ENCODE measurements at places on chromosomes 5 and 9.

DNA sequence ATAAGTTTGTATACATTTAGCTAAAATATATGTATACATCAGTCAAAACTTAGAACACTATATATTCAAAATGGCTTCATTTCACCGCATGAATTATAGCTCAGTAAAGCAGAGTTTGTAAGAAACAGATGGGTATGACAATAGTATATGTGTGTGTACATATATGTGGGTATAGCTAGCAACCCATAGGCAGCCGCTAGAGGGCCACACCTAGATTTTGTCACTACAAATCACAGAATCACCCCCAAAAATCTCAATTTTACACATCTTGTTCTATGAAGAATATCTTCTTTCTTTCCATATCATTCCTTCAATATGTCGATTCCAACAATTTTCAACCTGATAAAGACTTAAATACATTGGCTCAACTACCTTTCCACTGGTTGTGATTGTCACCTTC, 357.8 kb upstream of the CCNG1 start:
- no peak for DNase-seq

DNA sequence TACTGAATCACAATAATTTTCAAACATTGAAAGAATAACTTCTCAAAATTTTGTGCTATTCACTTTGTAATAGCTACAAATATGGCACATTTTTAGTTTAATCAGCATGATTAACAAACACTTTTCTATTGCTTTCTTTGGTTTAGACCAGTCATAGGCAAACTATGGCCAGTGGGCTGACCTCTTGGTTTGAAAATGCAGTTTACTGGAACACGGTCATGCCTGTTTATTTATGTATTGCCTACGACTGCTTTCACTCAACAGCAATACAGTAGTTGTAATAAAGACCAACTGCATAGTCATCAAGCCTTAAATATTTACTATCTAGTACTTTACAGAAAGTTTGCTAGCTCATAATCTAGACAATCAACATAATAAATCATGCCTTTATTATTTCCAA, 810.8 kb downstream of the TLE1 start:
- DNase-seq, result no peak

DNA sequence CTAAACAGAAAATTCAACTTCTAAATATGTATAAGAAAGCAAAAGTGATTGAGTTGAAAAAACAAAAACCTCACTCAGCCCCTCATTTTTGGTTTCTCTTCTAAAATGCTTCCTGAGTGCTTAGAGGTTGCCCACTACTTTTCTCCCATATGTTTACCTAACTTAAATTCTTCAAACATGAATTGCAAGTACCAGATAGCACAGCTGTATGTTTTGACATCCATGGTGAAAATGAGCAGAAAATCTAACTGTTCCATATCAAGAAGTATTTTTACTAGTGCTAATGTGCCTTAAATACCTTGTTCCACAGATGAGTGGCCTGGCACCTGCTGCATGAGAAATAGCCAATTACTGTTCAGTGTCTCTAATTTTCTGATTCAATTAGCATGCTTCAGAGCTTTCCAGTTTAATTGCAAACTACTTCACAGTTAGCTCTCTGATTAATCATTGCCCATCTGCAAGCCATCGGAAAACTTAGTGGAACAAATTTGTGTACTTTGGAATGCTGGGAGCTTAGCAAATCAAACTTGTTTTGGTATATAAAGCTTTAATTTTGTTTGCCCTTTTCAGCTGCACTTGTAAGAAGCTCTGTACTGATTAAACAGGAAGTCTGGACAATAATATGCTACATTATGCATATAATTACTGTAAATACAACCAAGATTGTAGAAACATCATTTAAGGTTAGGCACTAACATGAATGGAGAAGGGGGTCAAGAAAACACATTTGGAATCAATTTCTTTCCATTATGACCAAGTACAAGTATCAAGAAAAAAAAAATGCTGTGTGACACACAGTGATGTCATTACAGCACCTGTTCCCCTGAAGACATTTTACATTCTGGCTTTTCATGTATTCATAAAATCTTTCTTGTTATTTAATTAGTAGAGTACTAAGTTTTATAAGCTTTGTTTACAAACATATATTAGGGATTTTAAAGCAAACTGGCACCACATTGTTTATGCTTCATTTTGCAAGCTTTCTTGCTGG, 65.6 kb downstream of the POU5F2 start:
- peak; percentile 27 for DNase-seq

DNA sequence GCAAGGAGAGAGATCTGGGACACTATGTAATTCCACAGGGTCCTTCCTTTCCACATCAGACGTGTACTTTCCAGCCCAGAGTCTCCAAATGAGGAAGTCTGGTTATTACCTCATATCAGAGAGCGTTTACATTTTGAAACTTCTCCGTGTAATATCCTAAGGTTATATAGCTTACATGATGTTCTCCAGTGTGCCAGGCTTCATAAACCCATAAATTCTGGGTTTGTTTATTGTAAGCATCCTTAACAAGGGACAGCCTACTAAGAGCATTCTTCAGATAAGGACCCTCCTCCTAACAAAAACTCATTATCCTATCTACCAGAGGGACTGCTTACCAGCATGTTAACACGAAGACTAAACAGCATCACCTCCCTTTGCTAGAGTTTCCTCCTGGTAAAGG, 17.9 kb downstream of the SRFBP1 start:
- no peak for DNase-seq

GRCh38 chr5:31577438-31577837, 45.3 kb downstream of the C5orf22 start:
- no peak for DNase-seq

DNA sequence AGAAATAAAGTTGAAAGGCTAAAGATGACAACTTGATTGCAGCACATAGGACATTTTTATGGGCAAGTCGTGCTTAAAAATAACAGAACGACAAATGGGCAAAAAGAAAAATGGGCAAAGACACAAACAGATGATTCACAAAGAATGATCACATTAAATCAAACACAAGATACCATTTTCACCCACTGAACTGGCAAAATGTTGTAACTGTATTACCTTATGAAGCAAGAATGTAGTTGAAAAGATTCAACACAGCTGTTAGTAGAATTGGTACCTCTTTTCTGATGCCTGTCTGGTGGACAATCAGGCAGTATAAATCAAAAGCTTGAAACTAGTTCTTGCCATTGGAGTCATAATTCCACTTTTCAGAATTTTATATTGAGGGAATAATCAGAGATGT, 81.0 kb upstream of the PALM2AKAP2 start:
- DNase-seq, result no peak

GRCh38 chr9:4755026-4755609, 14.1 kb upstream of the AK3 start:
- DNase-seq, result no peak

DNA sequence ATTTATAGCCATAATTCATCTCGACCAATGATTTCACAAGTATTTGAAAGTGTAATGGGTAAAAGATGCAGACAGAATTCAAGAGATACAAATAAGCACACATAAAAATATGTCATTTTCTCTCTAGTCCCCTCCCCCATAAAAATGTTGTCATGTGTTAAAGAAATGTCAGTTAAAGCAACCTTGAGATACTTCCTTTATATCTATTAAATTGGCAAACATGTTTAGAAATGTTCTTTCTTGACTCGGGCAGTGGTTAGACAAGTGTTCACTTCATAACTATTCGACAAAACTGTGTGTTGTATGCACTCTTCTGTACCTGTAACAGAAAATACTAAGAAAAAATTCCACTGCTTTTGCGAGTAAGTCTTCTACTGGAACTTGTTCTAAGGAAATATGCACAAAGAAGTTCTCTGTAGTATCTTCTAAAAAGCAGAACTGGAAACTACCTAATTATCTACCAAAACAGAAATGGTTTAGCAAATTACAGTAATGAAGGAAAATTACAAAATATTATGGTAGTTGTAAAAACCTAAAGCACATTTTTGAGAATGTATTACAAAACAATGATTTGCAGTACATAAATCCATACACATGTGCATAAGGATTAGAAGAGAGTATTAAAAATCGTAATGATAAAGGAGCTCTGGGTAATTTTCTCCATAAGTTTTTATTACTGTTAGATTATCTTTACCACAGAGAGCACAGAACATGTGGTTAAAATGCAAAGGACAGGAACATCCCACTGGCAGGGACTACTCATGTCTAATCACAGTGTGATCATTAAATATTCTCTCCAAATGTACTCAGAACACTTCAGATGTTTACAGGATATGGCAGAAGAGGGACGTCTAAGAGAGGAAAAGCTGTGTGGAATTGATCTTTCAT, 35.9 kb downstream of the FBXW2 start:
- DNase-seq, result no peak

DNA sequence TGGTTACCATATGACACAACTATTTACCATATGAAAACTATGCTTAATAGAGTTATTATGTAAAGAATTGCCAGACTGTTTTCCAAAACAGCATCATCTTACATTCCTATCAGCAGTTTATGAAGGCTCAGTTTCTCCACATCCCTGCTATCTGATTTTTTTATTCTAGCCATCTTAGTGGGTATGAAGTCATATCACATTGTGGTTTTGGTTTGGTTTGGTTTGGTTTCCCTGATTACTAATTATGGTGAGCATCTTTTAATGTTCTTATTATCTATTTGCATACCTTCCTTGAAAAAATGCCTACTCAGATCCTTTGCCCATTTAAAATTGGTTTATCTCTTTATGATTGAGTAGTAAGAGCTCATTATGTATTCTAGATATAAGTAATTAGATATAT, 199.4 kb upstream of the NFIL3 start:
- DNase-seq, result no peak

DNA sequence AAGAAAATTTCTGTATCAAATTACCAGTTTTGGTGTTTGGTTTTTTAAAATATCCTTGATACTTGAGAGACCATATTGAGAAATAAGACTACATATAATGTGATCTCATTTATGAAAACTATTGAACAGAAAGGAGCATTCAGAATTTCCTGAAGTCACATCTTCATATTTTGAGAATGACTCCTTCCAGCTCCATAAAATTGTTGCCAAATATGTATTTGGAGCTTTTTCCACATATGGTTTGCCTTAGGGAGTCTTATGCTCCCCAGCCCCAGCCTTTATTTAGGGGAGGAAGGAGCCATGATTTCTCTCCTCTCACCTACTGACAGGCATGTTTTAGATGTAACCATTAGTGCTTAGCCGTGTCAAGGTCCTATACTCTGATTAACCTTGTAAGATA, 51.1 kb downstream of the GCNT1 start:
- no peak for DNase-seq

DNA sequence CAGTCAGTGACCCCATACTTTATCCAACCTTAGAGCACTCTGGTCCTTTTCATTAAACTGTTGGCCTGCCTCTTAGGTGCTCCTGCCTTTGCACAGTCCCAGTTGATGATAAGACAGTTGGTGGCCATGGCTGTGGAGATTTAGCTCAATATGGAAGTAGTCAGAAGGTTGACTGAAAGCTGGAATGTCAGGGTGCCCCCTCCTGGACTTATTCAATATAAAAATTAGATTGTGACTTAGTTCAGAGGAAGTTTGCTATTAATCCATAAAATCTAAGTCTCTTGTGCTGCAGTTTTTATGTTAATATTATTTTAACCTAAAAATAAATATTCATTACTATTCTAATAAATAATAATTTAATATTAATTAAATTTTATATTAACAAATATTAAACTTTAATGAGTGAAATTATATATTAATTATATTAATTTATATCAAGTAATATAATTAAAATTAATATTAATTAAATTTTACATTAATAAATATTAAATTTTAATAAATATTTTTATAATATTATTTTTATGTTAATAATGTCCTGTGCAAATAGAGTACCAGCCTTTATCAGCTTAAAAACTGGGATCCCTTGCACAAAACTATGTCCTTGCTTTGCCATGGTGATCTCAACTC, 77.7 kb upstream of the ADAMTSL1 start:
- DNase-seq, result no peak

- no peak for DNase-seq
Observed at GRCh38 chr5:77881528-77881927, 105.4 kb upstream of the TBCA start.

DNA sequence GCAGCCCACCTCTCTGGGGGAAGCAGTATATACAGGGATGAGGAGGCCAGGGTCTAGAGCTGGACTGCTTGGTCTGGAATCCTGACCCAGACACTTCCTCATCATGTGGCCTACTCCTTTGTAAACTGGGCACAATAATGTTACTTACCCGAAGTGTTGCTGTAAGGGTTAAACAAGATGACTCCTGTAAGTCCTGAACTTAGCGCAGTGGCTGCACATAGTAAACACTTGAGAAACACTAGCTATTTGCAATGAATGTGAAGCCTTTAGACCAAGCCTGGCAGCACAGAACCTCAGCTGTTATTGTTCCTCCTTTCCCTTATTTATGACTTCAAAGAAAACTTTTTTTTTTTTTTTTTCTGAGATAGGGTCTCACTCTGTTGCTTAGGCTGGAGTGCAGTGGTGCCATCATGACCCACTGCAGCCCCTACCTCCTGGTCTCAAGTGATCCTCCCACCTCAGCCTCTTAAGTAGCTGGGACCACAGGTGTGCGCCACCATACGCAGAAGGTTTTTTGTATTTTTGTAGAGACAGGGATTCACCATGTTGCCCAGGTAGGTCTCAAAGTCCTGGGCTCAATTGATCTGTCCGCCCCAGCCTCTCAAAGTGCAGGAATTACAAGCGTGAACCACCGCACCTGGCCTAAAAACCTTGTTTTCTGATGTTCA, 96.2 kb upstream of the IL6ST start:
- DNase-seq, result no peak

DNA sequence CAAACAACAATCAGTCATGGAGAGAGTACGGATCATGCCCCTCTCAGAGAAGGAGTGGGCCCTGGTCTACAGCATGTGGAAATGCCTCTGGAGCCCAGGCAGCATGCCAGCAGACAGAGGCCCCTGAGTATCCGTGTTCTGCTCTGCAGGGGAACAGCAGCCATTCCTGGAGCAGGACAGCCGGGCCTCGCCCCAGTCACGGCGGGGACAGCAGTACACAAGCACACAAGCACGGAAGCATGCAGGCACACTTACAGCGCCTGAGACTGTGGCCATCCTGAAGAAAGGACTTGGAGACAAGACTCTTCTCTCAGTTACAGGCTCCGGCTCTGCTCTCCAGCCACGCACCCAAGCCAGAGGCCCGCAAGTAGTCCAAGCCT, 102.6 kb upstream of the ALDH1B1 start:
- no peak for DNase-seq

DNA sequence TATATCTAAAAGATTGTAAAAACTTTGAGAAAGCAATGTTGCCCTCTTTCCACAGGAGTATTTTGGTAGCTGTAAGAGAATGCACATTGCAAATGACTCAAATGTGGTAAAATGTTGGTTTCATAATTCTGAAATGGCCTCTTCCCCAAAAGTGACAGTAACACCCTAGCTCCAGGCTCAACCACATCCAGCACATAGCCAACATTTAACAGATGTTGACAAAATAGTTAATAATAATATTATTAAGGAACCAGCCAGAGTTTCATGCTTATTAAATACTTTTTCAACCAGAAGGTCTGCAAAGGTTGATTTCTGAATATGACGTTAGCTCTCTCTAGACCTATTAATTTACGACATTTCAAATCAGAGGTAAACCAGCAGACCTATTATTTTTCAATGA, 1.3 kb downstream of the ANXA1 start:
- DNase-seq, result no peak

Measured in NCI-H1417 treated with DMSO at 0.1 percent for 48 hours (cell line).